Activated CD4-positive, alpha-beta T cell treated with anti-CD3 and anti-CD28 coated beads for 24 hours (primary cell): ENCODE measurements at places on chromosomes 11 and 22.

- no peak for DNase-seq
These were observed 69.8 kb downstream of the RNF169 start for GRCh38 chr11:74818283-74818946.

DNA sequence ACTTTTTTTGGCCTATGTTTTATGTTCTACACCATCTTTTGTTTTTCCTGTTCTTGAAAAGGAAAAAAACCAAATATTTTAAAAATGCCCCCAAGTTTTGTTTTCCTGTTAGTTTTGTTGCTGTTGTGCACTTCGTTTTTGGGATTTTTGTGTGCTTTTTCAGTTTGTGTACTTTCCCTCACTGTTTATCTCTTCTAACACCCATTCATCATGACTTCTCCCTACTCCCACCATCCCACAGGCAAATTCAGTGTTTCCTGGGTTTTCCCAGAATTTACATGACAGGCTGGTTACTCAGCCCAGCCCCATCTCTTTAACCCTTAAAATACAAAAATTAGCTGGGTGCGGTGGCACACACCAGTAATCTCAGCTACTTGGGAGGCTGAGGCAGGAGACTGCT lies 15.6 kb downstream of the TMEM123 start:
- DNase-seq: no peak

- DNase-seq: no peak
These were observed 15.5 kb upstream of the ZBTB44 start for GRCh38 chr11:130330101-130330684.

- DNase-seq: no peak
These were observed 39.2 kb upstream of the APOA1 start for GRCh38 chr11:116876656-116877055.

DNA sequence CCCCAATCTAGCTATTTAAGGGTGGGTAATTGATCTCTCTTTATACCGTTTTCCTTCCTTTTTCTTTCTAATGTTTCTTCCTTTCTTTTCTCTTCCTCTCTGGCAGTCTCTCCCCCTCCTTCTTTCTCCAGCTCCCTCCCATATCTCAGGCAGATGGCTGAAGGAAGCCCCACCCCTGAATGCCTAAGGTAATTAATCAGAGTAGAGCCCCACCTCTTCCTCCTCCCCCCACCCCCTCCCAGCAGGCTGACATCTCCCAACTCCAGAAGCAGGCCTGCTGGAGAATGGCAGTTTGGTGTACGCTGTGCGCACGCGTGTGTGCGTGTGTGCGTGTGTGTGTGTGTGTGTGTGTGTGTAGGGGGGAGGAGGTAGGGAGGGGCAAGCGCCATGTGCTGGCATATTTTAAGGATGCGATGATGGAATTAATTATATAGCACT lies 122.6 kb downstream of the APOL5 start:
- DNase-seq: no peak

- DNase-seq: no peak
These were observed 8.1 kb downstream of the RIC8A start for GRCh38 chr11:215581-216037.
